Stimulated activated CD8-positive, alpha-beta memory T cell treated with anti-CD3 and anti-CD28 coated beads, Interleukin-4, amount 100 ng/mL, for 1 hour (primary cell): ENCODE measurements at places on chromosomes 1 and 21.
A peak's percentile ranks its signal among the peaks of the same experiment; 100 is the strongest.

DNA sequence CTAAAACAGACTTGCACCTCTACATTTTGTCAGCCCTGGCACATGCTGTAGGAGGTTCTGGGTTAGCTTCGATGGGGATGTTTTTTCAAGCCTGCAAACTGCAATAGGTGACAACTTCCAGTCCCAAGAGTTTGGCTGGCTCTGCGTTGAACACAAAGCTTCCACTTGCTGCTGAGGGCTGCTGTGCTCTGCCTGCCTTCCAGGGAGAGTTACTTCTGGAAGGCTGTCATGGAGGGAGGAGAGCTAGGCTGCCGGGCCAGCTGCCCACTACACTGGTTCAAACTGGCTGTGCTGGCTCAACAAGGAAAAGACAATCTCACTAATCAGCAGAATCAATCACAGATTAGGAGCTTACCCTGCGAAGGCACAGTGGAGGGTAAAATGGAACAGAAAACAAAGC, 46.7 kb upstream of the PPP2R5A start:
- DNase-seq = no peak

DNA sequence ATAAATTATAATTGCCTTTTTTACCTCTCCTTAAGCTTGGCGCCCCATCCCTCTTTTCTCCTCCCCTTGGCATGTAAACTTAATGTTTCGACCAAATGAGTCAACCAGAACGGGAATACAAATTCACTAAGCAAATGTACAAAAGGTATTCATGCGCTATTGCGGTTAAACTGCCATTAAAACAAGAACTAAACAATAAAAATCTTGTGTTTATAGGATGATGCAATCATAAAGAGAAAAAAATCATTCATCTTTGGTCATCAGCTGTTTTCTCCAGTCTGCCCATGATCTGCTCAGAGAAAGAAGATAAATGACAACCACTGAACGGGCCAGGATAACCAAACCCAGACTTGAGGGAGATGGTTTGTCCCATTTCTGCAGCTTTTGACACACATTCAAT, 534.2 kb upstream of the PLXNA2 start:
- no peak for DNase-seq

DNA sequence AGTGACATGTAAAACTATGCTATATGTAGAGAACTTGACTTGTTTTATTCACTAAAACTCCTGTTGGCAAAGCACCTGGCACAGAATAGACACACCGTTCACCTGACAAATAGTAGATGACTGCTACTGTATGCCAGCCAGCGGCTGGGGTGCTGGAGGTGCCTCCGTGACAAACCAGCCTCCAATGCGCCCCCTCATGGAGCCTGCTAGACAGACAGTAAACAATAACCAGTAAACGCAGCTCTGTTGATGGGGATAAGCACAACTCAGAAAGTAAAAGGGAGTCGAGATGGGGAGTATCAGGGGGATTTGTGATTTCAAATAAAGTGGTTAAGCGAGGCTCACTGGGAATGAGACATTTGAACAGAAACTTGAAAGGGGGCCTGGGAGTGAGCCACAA, 107.2 kb downstream of the PRDM2 start:
- no peak for DNase-seq

DNA sequence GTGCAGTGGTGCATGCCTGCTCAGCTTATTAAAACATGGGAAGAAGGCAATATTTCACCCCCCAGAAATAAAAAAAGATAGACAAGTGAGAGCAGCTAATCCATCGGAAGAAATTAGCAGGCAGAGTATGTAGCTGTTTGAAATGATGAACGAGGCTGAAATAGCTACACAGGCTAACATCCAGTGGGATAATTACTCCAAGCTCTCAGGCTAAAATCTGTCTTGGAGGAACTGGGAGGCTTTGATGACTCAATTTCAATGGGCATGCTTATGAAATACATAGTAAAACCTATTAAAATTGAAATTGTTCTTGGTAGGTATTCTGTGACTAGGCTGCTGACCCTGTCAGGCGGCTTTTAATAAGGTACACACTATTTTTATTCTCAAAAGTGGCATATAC, 84.1 kb upstream of the RRP15 start:
- DNase-seq = no peak

DNA sequence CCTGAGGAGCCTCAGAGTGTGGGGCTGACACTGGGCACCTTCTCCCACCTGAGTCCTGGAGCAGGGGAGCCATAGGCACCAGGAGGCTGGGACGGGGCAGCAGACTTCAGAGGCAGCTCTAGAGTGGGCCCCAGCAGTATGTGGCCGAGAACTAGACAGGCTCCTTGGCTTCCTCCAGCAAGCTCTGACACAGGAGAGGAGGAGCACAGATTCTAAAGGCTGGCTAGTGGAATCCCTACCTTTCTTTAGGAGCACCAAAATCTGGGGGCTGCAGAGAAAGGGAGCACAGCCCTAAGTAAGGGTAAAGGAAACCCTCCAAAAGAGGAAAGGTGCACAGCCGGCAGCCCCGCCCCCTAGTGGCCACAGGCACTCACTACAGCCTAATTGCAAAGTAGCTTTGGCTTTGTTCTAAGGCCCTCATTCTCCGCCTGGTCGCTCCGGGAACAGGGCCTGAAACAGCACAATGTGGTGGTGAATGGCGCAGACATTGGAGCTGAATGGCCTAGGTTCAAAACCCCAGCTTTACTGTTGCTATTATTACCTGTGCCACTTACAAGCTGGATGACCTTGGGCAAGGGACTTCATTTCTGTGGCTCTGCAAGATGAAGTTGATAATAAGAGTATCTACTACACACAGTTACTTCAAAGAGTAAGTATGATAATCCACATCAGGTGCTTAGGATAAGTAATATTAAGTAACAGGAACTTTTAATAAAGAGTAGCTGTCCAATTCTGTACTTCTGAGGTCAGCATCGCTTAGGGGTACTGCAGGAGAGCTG, 8.8 kb upstream of the GUCA2A start:
- peak; percentile 45 for DNase-seq

DNA sequence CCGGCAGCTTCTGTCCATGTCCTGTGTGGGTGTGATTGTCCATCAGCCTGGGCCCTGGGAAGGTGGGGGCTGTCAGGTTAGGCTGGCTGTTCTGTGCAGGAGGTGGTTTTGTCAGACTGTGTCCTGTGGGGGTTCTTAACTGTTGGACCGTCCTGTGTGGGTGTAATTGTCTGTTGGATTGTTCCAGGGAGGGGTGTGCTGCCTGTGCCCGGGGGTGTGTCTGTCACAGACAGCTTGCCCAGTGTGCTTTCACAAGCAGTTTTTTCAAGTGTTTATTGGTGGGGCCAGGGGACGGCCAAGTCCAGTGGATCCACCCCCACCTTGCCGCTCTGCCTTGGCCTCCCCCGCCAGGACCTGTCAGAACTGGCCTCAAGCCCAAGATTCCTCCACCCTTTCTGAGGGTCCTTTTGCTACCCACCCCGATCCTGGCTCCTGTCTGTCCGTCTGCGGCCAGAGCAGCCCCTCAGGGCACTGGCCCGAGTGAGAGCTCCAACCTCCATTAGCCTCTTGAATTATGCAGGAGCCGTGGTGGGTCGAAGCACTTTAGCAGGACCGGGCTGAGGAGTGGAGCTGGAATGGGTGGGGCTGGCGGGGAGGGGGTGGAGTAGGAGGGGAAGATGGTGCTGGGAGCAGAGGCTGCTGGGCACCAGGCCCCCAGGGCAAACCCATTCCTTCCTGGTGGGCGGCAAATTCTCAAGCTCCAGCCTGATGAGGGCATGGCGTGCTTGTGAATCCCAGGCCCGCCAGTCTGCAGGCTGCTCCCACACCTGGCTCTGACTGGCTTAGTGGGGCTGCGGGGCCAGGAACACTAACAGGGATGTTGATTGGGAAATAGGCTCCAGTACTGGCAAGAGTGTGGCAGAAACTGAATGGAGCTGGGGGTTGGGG, 47.2 kb downstream of the PTPRF start:
- no peak for DNase-seq

DNA sequence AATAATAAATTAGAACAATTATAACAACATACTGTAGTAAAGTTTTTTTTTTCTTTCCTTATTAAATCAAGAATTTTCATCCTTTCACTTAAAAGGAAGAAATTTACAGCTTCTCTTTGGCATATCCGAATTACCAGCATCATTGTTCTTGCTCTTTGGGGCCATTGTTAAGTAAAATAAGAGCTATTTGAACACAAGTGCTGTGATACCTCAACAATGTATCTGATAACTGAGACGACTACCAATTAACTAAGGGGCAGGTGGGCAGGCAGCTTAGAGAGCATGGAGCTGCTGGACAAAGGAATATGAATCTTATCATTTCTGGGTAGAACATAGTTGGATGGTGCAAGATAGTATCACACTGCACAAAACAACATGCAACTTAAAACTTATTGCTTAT, 719.9 kb upstream of the TMPRSS15 start:
- DNase-seq = no peak

DNA sequence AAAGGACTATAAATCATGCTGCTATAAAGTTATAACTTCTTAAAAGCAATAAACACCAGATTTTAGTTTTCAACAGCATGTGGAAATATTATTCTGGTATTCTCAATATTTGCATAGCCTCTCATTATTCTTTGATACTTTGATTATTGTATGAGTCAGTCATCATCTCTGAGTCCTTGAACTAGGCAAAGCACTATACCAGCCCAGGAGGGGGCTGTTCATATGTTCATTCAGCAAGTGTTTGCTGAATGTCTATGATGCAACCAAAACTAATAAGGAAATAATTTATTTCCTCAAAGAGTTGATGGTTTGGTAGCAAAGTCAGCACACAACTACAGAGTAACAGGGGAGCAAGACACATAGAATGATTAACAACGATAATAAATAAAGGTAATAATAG, 175.6 kb upstream of the C1orf105 start:
- DNase-seq = no peak

DNA sequence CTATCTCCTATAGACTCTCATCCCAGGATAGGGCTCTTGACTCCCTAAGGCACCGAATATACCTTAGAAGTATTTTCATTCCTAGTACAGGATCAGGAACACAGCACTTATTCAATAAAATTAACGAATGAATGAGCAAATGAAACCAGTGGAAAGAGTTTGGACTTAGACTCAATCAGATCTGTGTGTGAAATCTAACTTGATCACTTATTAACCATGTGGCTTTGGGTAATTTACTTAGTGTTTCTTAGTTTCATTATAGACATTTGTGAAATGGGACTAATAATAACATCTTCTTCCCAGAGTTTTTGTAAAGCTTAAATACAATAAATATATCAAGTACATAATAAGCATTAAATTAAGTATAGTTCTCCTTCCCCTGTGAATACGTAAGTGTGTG, 230.1 kb downstream of the ADGRL2 start:
- no peak for DNase-seq

DNA sequence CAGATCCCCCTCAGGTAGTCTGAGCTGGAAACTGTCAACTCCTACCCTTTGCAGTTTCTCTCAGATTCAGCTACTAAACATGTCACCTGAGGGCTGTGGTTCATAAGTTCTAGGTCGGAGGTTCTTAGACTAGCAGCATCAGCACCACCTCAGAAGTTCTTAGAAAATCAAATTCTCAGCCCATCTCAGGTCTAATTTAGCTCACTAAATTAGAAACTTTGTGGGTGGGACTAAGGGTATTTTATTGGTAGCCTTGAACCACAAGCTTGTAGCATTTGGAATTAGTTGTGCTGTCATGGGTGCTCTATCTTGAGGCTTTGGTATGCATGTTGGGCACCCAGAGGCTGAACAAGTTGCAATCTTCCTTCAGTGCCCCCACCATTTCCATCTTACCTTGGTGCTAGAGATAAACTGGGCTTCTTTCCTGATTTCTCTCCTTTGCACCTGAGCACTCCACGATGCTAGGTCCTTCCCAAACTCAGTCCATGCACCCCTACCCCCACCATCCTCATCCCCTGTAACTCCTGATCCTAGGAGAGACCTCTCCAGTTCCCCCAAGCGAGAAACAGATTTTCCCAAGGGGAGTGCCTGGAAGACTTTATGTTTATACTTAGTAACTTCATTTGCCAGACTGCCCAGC, 54.2 kb downstream of the S1PR1 start:
- no peak for DNase-seq

DNA sequence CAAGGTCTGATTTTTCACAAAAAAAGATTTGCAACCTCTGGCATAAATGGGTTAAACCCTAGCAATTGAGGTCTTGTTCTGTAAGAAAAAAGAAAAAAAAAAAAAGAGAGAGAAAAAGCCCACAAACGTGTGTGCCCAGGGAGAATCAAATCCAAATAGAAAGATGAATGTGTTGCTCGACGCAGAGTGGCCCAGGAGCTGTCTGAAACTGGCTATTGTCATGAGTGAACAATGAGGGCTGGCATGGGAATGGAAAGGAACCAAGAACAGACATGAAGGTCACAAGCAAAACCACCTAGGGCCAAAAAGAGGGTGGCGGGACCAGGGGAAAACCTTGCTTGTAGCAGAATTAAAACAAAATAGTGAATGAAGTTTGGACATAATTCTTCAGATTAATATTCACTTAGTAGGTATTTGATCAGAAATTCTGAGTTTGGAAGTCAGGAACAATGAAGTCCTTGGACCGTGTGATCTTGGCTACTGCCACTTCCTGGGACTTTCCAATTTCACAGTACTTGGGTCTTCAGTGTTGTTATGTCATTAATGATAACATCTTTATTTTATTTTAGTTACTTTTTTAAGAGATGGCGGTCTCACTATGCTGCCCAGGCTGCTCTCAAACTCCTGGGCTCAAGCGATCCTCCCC, 3.1 kb downstream of the ENO1 start:
- DNase-seq = no peak
